IMR-90 (cell line): ENCODE measurements at places on chromosomes 11 and 22. TPM values are rescaled to one million over a fixed set of nuclear protein-coding genes. Genes with fewer than 3 reads are reported as not detected.

Gene ART5
- not detected in 2 replicates for total RNA-seq

Gene GDPD4
- total RNA-seq: not detected in 2 replicates

Gene C1QTNF4
- total RNA-seq: under 0.01 TPM in 1 of 2 replicates, not detected in the other

Gene RELT
- total RNA-seq: 2.3 and 3.1 TPM in 2 replicates

Gene CCT8L2
- total RNA-seq: not detected in 2 replicates

Gene THY1
- 703 and 816 TPM in 2 replicates for total RNA-seq

Gene GCAT
- 25.6 and 32.3 TPM in 2 replicates for total RNA-seq

Gene POLD3
- 9.1 and 10.6 TPM in 2 replicates for total RNA-seq

Gene SEC14L6
- total RNA-seq: not detected in 2 replicates

Gene USH1C
- not detected in 2 replicates for total RNA-seq

Gene RASL10A
- not detected in 2 replicates for total RNA-seq

- DNase-seq: no peak
Measured at GRCh38 chr11:78510025-78510596, 64.6 kb downstream of the NARS2 start.

DNA sequence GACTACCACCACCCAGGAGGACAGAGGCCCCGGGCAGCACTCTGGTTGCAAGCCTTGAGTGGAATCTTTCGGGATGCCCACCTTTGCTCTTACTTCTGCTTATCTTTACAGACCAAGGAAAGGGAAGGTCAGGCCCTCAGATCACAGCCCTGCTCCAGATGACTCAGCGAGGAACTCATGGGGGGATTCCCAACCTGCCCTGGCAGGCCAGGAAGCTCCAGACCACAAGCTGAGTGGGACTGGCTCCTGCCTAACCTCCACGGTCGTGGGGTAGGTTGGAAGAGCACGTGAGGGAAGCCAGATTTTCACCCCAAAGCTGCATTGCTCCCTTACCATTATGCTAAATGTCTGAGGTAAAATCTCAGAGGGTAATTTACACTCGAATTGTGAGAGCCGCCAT is 11.8 kb downstream of the TBC1D10A start:
- peak; percentile 67 for DNase-seq

DNA sequence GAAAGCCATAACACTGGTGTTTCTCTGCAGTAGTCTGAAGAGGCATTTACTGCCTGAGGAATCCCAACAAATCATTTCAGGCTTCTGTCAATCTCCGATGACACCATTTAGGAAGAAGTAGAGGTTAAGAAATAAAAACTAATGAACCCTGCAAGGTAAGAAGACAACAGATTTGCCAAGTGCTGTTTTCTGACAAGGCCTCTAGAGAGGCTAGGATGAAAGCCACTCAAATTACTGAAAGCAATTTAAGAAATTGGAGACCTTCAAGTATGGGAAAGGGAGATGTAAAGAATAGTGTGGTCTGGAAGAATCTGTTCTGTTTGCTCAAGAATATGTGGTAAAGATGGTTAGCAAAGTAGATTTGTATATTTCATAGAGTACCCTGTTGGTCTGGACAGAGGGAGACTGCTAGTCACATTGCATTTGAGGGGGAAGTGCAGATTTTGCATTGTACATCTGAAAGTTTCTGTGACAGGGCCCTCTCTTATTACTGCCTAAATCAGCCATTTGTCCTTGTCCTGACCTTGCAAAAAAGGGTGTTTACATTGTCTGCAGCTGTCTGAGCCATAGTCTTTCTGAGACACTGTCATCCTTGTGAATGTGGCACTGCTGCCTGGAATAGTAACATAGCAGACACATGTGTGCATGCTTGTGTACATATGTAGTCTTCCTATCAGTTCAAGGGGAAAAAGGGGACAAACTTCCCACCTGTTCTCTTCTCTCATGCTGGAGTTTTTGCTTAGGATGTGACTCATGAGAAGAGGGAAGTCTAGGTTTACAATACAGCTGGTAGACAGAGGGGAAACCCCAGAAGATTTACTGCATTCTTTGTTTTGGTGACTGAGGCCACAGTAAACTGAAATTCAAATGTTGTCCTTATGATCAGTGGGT is 640.2 kb upstream of the KIRREL3 start:
- DNase-seq: peak; percentile 57

GRCh38 chr22:17631076-17631565 is 2.6 kb upstream of the ATP6V1E1 start:
- DNase-seq: no peak

- DNase-seq: no peak
Measured at GRCh38 chr11:20075627-20076026, 84.6 kb downstream of the DBX1 start.

- DNase-seq: no peak
Measured at GRCh38 chr11:134355656-134356055, 23.9 kb downstream of the GLB1L2 start.

DNA sequence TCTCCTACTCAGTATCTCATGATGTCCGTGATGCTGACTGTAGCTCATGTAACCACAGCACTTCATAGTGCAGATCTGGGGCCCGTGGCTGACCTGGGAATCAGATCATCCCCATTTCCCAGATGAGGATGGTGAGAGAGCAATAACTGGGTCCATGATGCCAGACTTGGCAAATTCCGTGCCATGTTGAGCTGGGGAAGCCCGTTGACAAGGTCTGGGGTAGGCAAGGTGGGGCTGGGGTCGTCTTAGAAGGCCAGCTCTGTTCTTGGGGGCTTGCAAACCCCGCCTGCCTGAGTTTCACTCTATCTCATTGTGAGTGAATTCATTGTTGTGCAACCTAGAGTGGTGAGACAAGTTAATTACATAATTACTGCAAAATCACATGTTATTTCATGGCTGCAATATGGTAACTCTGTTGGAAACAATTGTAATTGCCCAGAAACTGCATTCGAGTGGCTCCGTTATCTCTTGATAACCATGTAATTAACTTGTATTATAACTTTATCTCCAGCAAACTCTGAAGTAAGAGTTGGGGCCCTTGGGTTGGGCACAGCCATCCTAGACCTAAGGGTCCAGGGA is 41.7 kb downstream of the LMO1 start:
- DNase-seq: no peak

DNA sequence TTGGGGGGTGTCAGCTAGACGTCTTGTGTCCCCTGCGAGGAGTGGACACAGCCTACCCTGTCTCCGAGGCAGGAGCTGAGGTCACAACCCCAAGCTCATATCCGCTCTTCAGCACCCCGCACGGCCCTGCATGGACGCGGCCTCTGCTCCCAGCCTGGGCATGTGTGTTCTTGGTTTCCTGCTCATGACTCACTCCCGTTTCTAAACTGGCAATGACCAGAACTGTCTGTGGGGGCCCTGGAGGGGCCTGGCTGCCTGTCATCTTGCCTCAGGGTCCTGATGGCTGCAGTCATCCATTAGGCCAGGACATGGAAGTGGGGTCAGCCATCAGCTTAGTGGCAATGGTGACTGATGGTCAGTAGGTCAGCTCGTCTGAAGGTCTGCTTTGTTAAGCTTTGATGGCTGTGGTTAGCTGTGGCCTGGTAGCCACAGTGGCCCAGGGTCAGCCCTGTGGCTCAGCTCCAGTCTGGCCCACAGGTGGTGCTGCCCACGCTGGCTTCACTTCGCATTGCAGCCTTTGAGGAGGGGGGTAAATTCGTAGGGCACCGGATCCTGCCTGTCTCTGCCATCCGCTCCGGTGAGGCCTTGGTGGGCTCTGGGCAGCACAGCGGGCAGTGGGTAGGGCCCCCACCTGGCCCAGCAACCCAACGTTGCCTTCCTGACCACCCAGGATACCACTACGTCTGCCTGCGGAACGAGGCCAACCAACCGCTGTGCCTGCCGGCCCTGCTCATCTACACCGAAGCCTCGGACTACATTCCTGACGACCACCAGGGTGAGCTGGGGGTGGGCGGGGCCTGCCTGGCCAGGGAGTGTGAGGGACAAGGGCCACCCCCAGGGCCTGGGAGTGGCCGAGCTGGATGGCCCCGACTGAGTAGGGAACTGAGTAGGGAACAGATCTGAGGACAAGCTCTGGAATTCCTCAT is 12.0 kb downstream of the PLCB3 start:
- peak; percentile 56 for DNase-seq

DNA sequence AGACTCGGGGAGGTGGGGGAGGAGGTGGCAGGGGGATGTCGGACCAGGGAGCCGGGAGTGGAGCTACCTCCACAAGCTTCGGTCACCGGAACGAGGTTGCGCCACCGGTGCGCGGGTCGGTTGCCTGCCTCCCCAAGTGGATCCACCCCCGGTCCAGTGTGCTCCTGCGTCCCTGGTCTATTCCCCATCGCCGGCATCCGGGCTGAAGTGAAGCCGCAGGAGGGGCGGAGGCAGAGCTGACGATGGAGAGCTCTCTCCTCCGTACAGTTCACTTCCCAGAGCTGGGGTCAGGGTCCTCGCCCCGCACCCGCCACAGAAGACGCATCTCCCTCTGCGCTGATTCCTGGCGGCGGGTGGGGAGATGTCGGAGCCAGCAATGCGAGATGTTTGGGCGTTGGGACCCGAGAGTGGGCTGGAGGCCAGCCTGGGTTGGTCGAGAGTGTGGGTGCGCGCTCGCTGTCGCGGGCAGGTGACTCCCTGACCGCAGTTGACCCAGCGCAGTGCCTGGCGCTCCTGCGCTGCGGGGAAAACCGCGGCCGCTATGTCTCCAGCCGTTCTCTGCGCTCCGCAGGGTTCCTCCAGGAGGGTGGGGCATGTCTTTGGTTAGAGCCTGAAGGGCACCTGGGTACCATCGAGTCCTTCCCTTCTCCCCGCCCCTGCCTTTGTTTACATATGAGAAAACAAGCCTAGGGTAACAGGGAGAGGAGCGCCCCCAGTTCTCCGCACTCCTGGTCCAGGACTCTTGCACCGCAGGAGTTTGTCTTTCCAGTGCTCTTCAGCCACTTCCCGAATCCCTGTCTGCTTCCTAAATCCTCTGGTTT is 1.7 kb downstream of the C11orf96 start:
- DNase-seq: peak; percentile 28

DNA sequence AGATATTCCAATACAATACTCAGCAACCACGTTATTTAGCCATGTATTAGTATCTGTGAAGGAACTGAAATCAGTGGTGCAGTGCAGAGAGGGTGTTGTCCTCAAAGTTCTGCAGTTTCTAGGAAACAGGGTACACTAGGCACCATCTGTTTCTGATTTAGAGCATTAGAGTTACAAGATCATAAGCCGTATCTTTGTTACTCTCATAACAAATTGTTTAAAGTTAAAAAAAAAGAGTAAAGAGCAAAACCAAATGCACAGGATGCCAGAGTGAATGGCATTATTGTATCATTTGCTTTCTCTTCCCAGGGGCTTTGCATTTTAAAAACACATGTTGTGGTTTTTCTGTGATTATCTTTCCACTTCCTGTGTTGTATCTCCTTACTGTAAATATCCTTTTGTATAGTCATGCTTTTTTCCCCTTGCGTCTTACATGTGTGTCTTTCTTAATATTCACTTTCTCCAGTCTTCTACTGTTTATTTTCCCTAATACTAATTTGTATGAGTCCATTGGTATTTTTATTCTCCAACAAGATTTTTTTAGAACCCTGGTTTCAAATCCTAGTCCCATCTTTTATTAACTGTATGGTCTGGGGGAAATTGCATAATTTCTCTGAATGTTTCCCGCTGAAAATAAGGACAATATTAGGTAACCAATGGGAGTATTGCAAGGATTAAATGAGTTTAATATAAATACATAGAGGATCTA is 15.2 kb upstream of the NUP160 start:
- peak; percentile 92 for DNase-seq

- peak; percentile 61 for DNase-seq
Measured at GRCh38 chr11:117045196-117045595, 53.0 kb downstream of the SIK3 start.

GRCh38 chr11:113137713-113138529 is 176.5 kb upstream of the TTC12 start:
- DNase-seq: no peak

- DNase-seq: no peak
Measured at GRCh38 chr11:6084587-6084986, 22.9 kb upstream of the OR56B4 start.

DNA sequence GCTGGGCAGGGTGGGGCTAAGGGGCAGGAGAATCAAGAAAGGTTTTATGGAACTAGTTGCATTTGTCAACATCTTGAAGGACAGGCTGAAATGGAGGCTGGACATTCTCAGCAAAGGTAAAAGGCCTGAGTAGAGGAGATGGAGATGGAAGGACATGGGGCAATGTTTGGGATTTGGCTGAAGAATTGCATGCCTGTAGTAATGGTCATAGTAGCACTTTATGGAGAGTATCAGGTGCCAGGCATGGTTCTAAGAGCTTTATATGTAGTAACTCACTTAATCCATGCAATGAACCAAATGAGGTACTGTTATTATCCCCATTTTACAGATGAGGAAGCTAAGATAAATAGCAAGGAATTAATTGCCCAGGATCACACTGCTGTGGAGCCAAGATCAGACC is 23.9 kb downstream of the BMAL1 start:
- DNase-seq: no peak

- DNase-seq: peak; percentile 96
Measured at GRCh38 chr11:126163074-126163700, 48.3 kb downstream of the RPUSD4 start.

DNA sequence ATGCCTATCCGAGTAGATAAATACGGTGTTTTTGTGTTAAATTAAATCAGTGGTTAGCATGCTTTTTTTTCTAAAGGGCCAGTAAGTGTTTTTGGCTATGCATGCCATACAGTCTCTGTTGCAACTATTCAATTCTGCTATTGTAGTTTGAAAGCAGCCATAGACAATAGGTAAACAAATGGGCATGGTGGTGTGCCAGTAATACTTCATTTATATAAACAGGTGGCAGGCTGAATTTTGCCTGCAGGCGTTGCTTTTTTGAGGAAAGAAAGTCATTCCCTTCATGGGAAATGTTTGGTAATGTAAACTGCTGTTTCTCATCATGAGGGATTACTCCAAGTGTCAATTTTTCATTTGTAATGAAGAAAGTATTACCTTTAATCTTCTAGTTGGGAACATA is 106.5 kb downstream of the TMEM135 start:
- no peak for DNase-seq

GRCh38 chr11:115255006-115255762 is 249.0 kb downstream of the CADM1 start:
- no peak for DNase-seq

GRCh38 chr11:69512136-69512535 is 30.7 kb downstream of the LINC01488 start:
- no peak for DNase-seq

DNA sequence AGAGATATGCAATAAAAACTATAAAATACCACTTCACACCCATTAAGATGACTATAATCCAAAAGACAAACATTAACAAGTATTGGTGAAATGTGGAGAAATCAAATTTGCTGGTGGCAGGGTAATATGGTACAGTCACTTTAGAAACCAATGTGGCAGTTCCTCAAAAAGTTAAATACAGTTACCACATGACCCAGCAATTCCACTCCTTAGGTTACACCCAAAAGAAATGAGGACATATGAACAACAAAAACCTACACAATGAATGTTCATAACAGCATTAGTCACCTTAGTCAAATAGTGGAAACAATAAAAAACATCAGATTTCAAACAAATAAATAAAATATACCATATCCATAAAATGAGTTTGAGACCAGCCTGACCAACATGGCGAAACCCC is 52.6 kb downstream of the RDX start:
- DNase-seq: no peak
